ENCODE measurements at places on chromosomes 6 and 20. TPM values are rescaled to one million over a fixed set of nuclear protein-coding genes. Genes with fewer than 3 reads are reported as not detected.

The ZC3H12D gene
- 0.36 TPM for total RNA-seq

The C6orf15 gene
- total RNA-seq = not detected

The CLDN20 gene
- not detected for total RNA-seq

The CCDC170 gene
- total RNA-seq = 2.6 TPM

The FOXQ1 gene
- total RNA-seq = 2.4 TPM

The ACAT2 gene
- 28.2 TPM for total RNA-seq

The NFKBIE gene
- total RNA-seq = 4.5 TPM

The RSPO3 gene
- total RNA-seq = 7.4 TPM

The PROKR2 gene
- 0.45 TPM for total RNA-seq

The NPEPL1 gene
- 12.0 TPM for total RNA-seq

The PAX1 gene
- not detected for total RNA-seq

The KCNK5 gene
- 0.27 TPM for total RNA-seq

The CAGE1 gene
- 0.18 TPM for total RNA-seq

The HLA-DOA gene
- 1.1 TPM for total RNA-seq

The PRL gene
- total RNA-seq = 0.54 TPM

The NR2E1 gene
- total RNA-seq = not detected

The SLC17A3 gene
- total RNA-seq = not detected

The BICRAL gene
- total RNA-seq = 20.2 TPM

The KIF25 gene
- 0.64 TPM for total RNA-seq

The SYNDIG1 gene
- 12.4 TPM for total RNA-seq

The CD40 gene
- 1.6 TPM for total RNA-seq

The TGM6 gene
- not detected for total RNA-seq

The GABRR1 gene
- total RNA-seq = 0.09 TPM

The TSHZ2 gene
- 7.1 TPM for total RNA-seq

The RNF39 gene
- 0.18 TPM for total RNA-seq

The HLA-DPB1 gene
- total RNA-seq = 1.8 TPM

The MATN4 gene
- total RNA-seq = not detected

The TREML2 gene
- total RNA-seq = 0.09 TPM

The C20orf202 gene
- total RNA-seq = 0.18 TPM

The CD2AP gene
- total RNA-seq = 20.2 TPM

The PTP4A1 gene
- total RNA-seq = 54.4 TPM

The EYS gene
- total RNA-seq = 7.5 TPM

The DPPA5 gene
- total RNA-seq = not detected

The PTCRA gene
- not detected for total RNA-seq

The ATP5F1E gene
- 25.3 TPM for total RNA-seq

The WFDC5 gene
- total RNA-seq = not detected

The ENPP5 gene
- total RNA-seq = 19.8 TPM

The ATG5 gene
- 45.8 TPM for total RNA-seq

The SPTLC3 gene
- 2.4 TPM for total RNA-seq

The MCCD1 gene
- total RNA-seq = not detected

The TMEM200A gene
- 12.0 TPM for total RNA-seq

The DUSP15 gene
- total RNA-seq = 6.1 TPM

The ME1 gene
- 4.0 TPM for total RNA-seq

The IRF4 gene
- total RNA-seq = 0.27 TPM

Data from cerebellum (tissue), 4 donors.